ENCODE measurements at places on chromosomes 3 and 15.

DNA sequence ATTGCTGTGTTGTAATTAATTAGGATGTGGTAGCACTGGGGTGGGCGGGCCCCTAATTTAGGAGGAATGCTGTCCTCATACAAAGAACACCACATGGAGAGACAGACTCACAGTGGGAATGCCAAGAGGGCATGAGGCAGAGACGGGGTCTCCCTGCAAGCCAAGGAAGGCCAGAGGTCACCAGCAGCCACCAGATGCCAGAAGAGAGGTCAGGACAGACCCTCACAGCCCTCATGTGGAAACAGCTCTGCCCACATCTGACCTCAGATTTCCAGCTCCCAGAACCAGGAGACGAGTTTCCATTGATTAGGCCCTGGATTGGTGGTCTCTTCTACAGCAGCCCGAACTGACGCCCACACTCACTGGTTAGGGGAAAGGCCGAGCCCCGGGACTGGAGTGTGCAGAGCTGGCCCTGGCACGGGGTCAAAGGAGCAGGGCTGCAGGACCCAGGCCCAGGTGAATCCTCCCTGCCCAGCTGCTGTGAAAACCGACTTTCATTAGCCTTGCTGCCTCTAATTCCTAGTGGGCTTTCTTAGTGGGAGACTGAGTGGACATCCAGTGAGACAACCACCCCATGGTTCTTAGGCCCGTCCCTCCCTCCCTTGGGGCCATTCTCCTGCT lies 43.0 kb upstream of the SLC41A3 start:
- no peak for DNase-seq

GRCh38 chr15:94083467-94084052 lies 147.8 kb upstream of the MCTP2 start:
- DNase-seq, result no peak

DNA sequence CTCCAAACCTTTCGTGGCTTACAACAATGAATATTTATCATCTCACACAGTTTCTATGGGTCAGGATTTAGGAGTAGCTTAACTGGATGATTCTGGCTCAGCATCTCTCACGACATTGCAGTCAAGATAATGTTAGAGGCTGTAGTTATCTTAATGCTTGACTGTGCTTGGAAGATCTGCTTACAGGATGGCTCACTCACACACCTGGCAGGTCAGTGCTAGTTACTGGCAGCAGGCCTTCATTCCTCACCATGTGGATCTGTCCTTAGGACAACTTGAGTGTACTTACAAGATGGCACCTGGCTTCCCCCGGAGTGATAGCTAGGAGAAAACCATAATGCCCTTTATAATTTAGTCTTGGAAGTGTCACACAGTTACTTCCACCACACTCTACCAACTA lies 32.8 kb upstream of the OXTR start:
- no peak for DNase-seq

- no peak for DNase-seq
These were observed 6.0 kb upstream of the CCR8 start for GRCh38 chr3:39323494-39323893.

DNA sequence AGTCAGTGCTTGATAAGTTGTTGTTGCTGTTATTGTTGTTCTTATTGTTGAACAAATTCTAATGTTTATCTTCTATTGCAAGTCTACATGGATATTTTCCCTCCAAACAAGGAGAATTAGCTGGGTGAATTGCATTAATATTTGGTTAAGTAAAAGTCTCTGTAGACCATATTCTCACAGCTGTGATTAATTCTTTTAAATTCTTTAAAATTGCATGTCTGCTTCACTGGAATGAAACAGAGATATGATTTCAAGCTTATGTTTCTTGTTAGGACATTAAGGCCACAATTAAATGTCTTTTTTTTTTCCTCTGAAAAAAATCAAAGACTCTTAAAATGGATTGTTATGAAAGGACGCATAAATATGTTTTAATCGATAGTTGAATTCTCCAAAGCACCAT lies 153.4 kb downstream of the EBLN2 start:
- DNase-seq, result no peak

- DNase-seq, result no peak
These were observed 939.9 kb downstream of the VGLL3 start for GRCh38 chr3:86051058-86051457.

GRCh38 chr15:66770518-66771350 lies 68.7 kb downstream of the SMAD6 start:
- no peak for DNase-seq

- DNase-seq, result no peak
These were observed 99.6 kb downstream of the STRIT1 start for GRCh38 chr3:155193868-155194267.

- no peak for DNase-seq
These were observed 139.1 kb upstream of the EIF1B start for GRCh38 chr3:40170395-40170794.

DNA sequence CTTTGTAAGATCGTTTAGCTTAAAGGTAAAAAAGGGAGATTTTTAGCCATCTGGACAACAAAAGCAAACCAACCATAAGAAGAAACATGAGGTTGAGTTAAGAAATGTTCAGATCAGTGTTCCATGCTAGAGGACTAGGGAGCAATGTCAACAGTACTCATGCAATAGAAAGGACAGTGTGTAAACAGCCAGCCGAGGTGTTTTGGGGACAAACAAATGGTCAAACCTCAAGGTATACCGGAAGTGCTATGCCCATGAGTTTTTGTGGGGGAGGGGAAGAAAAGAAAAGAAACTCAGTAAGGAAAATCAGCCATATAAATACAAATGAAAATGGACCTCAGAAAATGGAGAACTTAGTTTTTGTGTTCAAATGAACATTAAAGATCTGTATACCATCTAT lies 289.5 kb upstream of the GRM7 start:
- DNase-seq, result no peak

GRCh38 chr15:76299786-76300185 lies 11.5 kb downstream of the ETFA start:
- no peak for DNase-seq

DNA sequence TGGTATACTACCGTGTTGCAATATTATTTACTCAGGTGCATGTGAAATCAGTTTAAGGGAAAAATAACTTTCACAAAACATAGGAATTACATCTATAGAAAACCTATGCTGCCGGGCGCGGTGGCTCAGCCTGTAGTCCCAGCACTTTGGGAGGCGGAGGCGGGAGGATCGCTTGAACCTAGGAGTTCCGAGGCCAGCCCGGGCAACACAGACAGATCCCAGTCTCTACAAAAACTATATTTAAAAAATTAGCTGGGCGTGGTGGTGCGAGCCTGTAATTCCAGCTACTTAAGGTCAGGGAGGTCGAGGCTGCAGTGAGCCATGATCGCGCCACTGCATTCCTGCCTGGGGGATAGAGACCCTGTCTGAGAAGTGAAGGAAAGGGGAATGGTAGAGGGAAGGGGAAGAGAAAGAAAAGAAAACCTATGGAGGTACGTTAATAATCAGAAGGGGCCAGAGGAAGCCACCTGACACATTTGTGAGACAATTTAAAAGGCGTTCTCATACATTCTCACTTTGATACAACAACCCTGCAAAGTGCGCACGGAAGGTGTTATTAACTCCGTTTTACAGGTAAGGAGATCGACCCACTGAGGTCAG lies 456 bp upstream of the TMEM62 start:
- DNase-seq, result no peak

- no peak for DNase-seq
These were observed 27.0 kb upstream of the MUC4 start for GRCh38 chr3:195838714-195839113.
